ENCODE measurements at places on chromosomes 1 and 21. TPM values are rescaled to one million over a fixed set of nuclear protein-coding genes. Genes with fewer than 3 reads are reported as not detected.

Gene ZNF124
- 23.5 TPM for total RNA-seq

Gene HTR6
- total RNA-seq = not detected

DNA sequence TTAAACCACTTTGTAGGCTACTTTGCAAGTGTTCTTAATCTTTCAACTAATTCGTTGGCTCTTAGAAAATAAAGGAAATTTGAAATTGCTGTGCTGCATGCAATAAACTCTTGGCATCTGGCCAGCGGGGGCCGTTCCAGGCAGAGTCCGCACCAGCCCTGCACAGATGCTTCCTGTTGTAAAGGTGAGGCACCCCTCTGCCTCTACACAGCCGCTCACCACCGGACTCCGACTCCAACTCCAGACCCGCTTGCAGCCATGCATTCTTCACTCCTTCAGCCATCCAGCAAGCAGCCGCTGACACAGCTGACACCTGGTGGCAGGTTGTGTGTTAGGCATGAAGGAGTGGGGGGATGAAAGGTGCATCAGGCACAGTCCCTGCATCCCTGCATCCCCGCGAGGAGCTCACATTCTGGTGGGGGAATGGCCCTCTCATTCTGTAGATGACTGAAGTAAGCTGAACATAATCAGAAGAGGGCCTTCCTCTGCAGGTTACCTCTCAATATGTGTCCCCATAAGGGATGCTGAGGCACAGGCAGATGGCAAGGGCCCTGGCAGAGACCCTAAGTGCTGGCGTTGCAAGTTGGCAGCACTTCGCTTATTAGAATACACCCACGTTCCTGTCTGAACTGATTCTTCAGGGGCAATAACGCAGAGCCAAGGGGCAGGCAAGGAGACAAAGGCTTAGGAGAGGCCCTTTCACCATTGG lies 56.8 kb downstream of the GLIS1 start:
- H3K27me3 ChIP-seq = no peaks in the 10 kb centered on the region
- H3K4me3 ChIP-seq = no peak overlapping the region
- peak; percentile 19 for DNase-seq
- H3K36me3 ChIP-seq = no peaks in the 10 kb centered on the region
- H3K4me1 ChIP-seq = peaks cover 8% of the 10 kb centered on the region

GRCh38 chr21:29718081-29718815 lies 221.5 kb downstream of the GRIK1 start:
- no peaks in the 10 kb centered on the region for H3K4me1 ChIP-seq
- no peak overlapping the region for H3K4me3 ChIP-seq
- H3K27ac ChIP-seq = no peak overlapping the region
- no peaks in the 10 kb centered on the region for H3K27me3 ChIP-seq
- H3K36me3 ChIP-seq = no peaks in the 10 kb centered on the region

DNA sequence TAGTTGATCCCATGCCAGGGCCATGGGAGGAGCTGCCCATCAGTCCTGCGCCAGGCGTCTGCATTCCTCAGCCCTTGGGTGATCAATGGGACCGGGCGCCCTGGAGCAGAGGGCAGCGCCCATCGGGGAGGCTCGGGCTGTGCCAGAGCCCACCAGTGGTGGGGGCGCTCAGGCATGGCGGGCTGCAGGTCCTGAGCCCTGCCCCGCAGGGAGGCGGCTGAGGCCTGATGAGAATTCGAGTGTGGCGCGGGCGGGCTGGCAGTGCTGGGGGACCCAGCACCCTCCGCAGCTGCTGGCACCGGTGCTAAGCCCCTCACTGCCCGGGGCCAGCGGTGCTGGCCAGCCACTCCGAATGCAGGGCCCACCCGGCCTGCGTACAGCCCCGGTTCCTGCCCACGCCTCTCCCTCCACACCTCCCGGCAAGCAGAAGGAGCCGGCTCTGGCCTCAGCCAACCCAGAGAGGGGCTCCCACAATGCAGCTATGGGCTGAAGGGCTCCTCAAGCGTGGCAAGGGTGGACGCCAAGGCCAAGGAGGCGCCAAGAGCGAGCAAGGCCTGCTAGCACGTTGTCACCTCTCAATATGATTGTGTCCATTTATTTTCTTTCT lies 238.1 kb upstream of the OLFM3 start:
- no peak overlapping the region for H3K27ac ChIP-seq
- H3K36me3 ChIP-seq = no peaks in the 10 kb centered on the region
- no peak for DNase-seq
- no peaks in the 10 kb centered on the region for H3K27me3 ChIP-seq
- no peaks in the 10 kb centered on the region for H3K4me1 ChIP-seq

DNA sequence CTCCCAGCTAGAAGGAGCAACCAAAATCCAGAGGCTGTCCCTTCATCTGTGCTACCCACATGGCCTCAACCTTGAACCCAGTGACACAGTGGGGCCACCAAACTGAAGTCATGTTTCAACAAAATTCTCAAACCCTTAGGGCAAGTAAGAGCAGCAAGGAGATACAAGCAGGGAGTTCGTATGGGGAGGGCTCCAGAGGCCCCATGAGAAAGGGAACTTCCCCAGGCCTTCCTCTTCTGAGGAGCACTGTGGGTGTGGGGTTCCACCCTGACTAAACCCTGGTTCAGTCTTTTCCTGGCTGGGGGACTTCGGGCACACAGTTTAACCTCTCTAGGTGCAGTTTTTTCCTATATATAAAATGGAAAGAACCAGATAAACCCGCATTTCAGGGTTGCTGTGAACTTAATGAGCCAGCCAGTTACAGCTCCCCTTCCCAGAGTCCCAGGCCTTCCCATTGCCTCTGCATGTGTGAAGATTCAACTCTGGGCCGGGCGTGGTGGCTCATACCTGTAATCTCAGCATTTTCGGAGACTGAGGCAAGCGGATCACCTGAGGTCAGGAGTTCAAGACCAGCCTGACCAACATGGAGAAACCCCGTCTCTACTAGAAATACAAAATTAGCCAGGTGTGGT lies 8.0 kb upstream of the THEMIS2 start:
- no peaks in the 10 kb centered on the region for H3K27me3 ChIP-seq
- H3K4me1 ChIP-seq = peaks cover 33% of the 10 kb centered on the region
- H3K4me3 ChIP-seq = no peak overlapping the region

DNA sequence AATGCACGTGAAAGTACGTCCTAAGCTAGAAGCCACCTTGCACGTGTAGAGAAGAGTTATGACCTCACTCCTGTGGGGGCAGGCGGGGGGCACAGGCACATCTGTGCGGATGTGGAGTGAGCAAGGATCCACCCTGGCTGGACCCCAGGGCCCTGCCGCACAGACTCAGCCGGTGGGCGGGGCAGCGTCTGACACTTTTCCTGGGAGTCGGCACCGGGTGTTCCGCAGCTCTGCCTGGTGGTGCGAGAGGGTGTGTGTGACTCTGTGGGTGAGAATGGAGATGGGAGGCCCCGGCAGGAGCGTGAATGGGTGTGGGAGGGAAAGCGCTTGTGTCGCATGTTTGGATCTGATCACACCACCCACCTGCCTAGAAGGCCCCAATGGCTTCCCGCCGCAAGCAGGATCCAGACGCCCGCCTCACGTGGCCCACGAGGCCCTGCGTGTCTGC lies 29.5 kb downstream of the RAP1GAP start:
- no peaks in the 10 kb centered on the region for H3K27me3 ChIP-seq
- no peak overlapping the region for H3K4me3 ChIP-seq
- H3K27ac ChIP-seq = peak overlapping the region; percentile 74
- no peaks in the 10 kb centered on the region for H3K36me3 ChIP-seq
- DNase-seq = no peak

GRCh38 chr1:246365708-246366107 lies 141.4 kb downstream of the SMYD3 start:
- H3K4me1 ChIP-seq = no peaks in the 10 kb centered on the region
- DNase-seq = no peak
- no peak overlapping the region for H3K4me3 ChIP-seq
- H3K27ac ChIP-seq = no peak overlapping the region
- no peaks in the 10 kb centered on the region for H3K36me3 ChIP-seq
- no peaks in the 10 kb centered on the region for H3K27me3 ChIP-seq

- no peak overlapping the region for H3K27ac ChIP-seq
- H3K4me1 ChIP-seq = no peaks in the 10 kb centered on the region
- no peaks in the 10 kb centered on the region for H3K27me3 ChIP-seq
- H3K4me3 ChIP-seq = no peak overlapping the region
These were observed 5.1 kb upstream of the LDLRAP1 start for GRCh38 chr1:25538191-25538767.

- H3K4me1 ChIP-seq = no peaks in the 10 kb centered on the region
- H3K27me3 ChIP-seq = no peaks in the 10 kb centered on the region
- no peak overlapping the region for H3K4me3 ChIP-seq
- no peaks in the 10 kb centered on the region for H3K36me3 ChIP-seq
These were observed 56.0 kb downstream of the ZMYM4 start for GRCh38 chr1:35324486-35324885.

DNA sequence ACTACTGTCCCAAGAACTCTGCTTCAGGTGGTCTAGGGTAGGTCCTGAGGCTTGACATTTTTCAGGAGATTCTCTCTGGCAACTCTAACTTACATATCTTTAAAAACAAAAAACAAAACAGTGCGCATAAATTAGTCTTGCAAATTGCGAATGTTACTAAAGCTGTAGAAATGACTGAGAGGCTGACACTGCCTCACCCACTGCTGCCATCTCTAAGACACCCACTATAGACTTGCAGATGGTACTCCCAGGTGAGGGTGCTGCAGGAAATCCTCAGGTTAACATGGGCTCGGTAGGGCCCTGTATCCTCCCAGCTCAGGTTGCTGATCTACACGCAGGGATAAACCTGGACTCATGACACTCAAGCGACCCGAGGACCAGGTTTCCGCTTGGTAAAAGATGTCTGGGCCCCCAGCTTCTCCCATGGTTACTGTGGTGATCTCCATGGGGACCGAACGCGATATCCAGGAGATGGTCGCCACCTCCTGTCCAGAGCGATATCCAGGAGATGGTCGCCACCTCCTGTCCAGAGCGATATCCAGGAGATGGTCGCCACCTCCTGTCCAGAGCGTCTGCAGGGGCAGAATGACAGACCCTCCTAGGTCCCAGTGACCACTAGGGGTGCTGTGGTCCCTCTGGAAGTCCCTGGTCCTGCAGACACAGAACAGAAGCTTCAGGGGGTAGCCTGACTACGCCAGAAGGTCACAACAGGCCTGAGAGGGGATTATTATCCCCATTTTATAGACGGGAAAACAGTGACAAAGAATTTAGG lies 16.2 kb upstream of the LY9 start:
- H3K4me3 ChIP-seq = no peak overlapping the region
- peaks cover 7% of the 10 kb centered on the region for H3K4me1 ChIP-seq
- DNase-seq = no peak
- H3K27me3 ChIP-seq = no peaks in the 10 kb centered on the region
- no peak overlapping the region for H3K27ac ChIP-seq

DNA sequence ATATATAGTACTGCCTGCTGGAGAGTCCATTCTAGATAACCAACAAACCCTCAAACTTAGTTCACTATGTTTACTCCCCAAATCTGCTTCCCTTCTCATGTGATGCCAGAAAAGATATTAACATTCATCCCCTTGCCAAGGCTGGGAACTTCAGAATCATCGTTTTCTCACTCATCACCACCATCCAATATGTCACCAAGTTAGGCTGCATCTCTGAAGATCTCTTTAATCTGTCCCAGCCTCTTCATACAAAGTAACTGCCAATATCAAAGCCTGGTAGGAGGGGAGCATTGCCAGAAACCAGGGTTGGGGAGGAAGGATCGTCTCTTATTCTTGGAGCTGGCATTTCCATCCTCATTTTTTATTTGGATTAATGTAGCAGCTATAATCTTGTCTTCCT lies 71.6 kb downstream of the XCL2 start:
- no peaks in the 10 kb centered on the region for H3K27me3 ChIP-seq
- DNase-seq = no peak
- H3K36me3 ChIP-seq = no peaks in the 10 kb centered on the region
- peaks cover 40% of the 10 kb centered on the region for H3K4me1 ChIP-seq

Gene LCE1A
- total RNA-seq = not detected

DNA sequence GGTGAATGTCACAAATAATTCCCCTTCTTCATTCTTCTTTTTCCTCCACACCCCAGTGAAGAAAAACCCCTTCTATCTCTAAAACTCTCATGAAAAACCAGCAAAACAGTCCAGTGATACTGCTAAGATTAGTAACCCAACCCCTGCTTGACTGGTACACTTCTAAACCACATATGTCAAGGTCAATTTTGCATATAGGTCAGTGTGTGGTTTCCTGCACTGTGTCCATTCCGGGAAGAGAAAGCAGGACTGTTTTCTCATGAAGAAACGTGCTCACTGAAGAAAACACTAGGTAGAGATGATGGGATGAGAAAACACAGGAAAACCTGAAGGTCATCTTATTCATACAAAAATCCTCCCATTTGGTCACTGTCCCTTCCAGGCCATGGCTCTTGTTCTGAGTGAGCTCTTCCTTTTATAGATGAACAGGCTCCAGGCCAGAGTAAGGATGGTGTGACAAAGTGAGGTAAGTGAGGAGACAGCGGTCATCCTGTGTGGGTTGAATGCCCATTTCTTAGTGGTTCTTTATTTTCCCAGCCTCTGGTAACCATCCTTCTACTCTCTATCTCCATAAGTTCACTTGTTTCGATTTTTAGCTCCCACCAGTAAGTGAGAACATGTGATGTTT lies 122.7 kb downstream of the FASLG start:
- no peak overlapping the region for H3K27ac ChIP-seq
- no peaks in the 10 kb centered on the region for H3K4me1 ChIP-seq
- H3K4me3 ChIP-seq = no peak overlapping the region
- H3K27me3 ChIP-seq = no peaks in the 10 kb centered on the region
- no peak for DNase-seq
- H3K36me3 ChIP-seq = no peaks in the 10 kb centered on the region

Gene WNT3A
- total RNA-seq = not detected

Gene LIPI
- total RNA-seq = not detected

GRCh38 chr1:170676628-170677027 lies 12.7 kb downstream of the PRRX1 start:
- peaks cover 4% of the 10 kb centered on the region for H3K27me3 ChIP-seq
- no peak overlapping the region for H3K4me3 ChIP-seq
- no peaks in the 10 kb centered on the region for H3K4me1 ChIP-seq

GRCh38 chr1:155463865-155464650 lies 98.5 kb downstream of the ASH1L start:
- peaks cover 26% of the 10 kb centered on the region for H3K4me1 ChIP-seq
- H3K27me3 ChIP-seq = no peaks in the 10 kb centered on the region
- H3K4me3 ChIP-seq = no peak overlapping the region
- no peaks in the 10 kb centered on the region for H3K36me3 ChIP-seq
- no peak for DNase-seq

DNA sequence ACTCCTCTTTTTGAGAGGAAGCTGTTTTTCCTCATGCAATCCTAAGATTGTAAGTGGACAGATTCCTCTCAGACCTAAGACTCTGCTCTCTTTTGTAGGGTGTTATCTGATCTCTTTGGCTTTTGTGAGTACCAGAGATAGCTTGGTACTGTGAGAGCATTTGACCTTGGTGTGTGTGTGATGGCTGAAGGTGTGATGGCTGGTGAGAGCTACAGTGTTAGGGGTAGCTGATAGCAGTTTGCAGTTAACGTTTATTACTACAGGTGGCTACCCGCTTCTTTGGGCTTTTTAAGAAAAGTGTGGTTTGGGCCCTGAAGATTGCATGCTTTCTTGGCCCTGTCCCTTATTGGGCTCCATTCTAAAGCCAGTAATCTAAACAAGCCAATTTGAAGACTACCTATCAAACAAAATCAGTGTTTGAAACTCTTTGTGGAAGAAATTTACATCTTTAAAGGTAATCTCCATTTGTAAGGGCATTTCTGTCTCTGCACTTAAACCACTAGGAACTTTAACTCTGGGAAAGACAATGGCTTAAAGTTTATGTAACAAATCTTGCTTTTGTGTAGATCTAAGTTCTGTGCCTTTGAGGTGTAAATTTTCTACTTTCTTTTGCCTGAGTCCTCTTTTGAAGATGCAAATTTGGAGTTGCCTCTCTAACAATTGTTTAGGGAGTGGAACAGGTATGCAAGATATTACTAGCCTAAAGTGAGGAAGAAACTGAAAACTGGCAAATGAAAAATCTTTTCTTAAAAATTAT lies 85.3 kb upstream of the SERBP1 start:
- H3K27ac ChIP-seq = no peak overlapping the region
- no peaks in the 10 kb centered on the region for H3K4me1 ChIP-seq
- no peaks in the 10 kb centered on the region for H3K36me3 ChIP-seq
- no peak overlapping the region for H3K4me3 ChIP-seq
- no peaks in the 10 kb centered on the region for H3K27me3 ChIP-seq
